ENCODE measurements at places on chromosomes 13 and 19.

- no peak for DNase-seq
Observed at GRCh38 chr13:50543782-50544181, 299.7 kb downstream of the DLEU7 start.

- no peak for DNase-seq
Observed at GRCh38 chr13:43257765-43258164, 234.4 kb downstream of the DNAJC15 start.

GRCh38 chr19:12838886-12839756, 806 bp downstream of the MAST1 start:
- no peak for DNase-seq

- no peak for DNase-seq
Observed at GRCh38 chr19:2820112-2820702, 539 bp downstream of the ZNF554 start.

GRCh38 chr13:42055500-42056085, 7.1 kb downstream of the DGKH start:
- DNase-seq, result no peak

GRCh38 chr13:83780227-83780626, 102.0 kb downstream of the SLITRK1 start:
- no peak for DNase-seq

DNA sequence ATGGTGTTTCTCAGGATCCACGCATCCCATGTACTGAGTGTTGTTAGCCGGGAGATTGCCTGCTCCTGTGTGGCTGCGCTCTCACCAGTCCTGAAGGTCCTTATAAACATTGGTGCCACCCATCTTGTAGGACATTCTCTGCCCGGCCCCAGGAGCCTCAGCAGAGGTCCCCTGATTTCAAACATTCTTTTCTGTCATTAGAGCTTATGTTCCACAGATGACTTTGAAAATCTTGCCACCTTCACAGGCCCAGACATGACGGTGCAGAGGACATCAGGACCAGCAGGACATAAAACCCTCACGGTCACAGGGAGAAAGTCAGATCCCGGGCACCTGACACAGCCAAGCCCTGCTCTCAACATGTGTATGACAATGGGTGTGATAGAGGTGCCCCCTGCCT, 33.2 kb upstream of the PEPD start:
- DNase-seq, result no peak

- DNase-seq, result no peak
Observed at GRCh38 chr19:17406046-17406886, 836 bp upstream of the BST2 start.

DNA sequence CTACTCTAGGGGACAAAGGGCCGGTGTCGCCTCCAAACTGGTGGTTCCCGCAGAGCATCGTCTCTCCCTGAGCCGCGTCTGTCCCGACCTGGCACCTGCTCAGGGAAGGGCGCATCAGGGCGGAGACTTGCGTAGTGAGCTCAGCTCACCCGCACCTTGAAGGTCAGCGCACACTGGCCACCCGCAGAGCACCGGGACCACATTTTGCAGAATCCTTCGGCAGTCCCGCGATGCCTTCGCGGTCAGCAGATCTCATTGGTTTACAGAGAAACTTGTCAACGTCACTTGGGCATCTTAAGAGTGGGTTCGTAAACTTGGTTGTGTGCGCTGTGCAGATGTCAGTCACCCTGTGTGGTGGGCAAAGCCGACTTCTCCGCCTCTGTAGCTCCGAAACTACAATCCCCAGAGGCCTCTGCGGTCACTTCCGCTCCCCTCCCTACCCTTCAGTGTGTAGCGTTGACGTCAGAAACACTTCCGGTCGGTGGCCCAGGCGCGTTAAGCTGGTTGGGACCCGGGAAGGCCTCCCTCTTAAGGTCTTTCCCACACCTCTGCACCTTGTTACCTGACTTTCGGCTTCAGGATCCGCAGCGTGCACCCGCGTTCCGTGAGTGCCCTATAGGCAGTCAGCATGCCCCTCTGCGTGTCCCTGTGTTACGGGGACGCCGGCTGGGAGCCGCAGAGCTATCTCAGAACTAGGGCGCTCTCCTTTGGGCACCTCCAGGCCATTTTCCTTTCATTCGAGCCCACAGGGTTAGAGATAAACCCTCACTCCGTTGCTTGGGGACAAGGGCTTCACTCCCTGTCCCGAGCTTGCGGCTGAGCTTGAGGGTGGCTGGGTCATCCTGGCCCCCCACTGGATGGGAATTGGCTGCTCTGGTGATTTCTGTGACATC, 36.5 kb upstream of the ZNF527 start:
- DNase-seq, result peak; percentile 93

GRCh38 chr13:48316826-48317510, 13.4 kb downstream of the RB1 start:
- no peak for DNase-seq

- DNase-seq, result no peak
Observed at GRCh38 chr13:70959035-70959775, 851.0 kb upstream of the KLHL1 start.

GRCh38 chr19:2846180-2846894, 5.1 kb downstream of the ZNF555 start:
- DNase-seq, result no peak

DNA sequence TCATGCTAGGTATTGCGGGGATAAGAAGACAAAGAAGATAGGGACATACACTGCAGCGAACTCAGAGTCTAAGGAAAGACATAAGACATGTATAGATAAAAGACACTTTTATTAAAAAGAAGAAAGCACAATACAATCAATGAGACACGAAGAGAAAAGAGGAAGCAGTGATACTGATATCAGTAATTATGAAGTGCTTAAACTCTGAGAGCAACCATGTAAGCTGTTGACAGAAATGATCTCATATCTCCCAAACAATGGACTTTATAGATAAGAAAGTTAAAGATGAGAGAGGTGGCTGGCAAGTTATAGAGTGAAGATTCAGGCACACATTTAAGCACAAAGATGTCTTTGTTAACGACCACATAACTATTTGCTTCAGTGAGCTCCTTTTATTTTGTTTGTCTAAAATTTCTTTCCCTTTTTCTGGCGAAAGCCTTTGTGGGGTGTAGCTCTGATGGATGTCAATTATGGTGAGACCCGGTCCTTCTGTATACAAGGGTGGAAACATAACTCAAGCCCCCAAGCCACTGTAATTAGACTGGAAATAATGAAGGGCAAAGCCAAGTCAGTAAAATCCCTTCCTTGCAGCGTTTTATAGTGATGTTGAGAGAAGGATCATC, 818.0 kb upstream of the SLC10A2 start:
- DNase-seq, result peak; percentile 8

- DNase-seq, result no peak
Observed at GRCh38 chr19:4229179-4229931, at the start of gene EBI3. EBI3 (plus strand) TSS chr19:4229523; CDS start chr19:4229551, 28 bp downstream.

DNA sequence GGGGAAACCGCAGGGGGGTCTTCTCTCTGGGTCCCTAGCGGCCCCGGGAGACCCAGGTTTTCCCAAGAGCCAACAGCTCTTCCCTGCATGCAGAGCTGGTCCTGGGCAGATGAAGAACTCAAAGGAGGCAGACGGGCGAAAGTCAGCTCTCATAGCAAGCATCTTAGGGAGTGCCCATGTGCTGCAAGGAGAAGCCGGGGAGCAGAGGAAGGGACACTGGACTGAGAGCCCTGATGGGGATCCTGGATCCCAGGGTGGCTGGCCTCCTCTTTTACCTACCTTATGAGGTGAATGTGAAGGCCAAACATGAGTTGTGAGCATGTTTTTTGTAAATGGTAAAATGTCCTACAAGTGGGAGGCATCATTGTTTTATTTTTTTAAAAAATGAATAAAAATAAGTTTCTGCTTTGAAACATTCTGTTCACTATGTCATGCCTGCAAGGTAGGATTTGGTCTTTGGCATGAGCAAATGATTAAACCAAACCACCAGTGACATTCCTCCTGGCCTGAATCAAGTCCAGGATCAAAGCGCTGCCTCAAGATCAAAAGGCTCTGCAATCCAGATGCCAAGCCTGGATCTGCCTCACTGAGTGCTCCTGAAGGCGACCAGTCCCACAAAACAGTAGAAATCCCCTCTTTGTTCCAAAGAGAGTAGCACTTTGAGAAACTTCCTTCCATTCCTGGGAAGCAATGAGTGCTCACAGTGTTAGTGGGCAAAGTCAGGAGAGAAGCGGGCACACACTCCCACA, 92.2 kb upstream of the SERP2 start:
- no peak for DNase-seq

DNA sequence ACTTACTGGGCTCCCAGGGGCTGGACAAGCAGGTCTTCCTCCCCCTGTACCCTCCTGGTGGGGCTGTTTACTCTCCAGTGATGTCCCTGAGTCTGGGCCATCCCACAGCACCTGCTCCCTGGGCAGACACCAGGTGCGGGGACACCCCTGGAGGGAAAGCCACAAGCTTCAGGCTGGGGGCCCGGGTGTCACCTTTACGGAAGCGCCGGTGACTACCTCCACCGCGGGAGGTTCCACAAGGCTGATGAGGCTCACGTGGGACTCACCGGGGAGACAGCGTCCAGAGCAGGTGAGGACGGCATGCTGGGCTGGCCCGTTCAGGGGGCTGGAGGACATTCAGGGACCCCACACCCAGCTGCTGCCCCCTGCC, 24.9 kb downstream of the NFILZ start:
- no peak for DNase-seq

DNA sequence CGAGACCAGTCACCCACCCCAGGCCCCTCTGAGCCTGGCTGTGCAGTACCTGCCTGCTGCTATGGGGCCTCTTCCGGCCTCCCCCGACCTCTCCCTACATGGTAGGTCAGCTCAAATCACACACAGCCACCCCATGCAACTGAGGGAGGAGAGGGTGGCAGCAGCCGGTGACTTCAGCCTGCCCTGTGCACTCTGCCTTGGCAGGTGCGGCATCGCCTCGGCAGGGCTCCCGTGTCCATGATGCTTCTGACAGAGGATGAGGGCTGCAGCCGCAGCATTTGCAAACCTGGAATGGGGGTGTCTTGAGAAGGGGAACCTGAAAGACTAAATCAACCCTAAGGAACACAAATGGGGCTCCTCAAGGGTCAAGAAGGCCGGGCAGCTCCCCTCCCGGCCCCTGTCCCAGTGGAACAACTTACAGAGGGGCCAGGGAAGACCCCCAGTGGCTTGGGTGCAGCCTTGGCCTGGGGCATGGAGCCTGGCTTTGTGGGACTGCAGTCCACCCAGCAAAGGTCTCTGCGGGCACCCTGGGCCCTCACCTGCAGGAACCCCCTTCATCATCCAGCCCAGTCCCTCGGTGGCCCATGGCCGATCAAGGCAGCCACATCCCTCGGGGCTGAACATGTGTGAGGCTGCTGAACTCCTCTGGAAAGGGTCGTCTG, 6.7 kb downstream of the TEX29 start:
- no peak for DNase-seq

DNA sequence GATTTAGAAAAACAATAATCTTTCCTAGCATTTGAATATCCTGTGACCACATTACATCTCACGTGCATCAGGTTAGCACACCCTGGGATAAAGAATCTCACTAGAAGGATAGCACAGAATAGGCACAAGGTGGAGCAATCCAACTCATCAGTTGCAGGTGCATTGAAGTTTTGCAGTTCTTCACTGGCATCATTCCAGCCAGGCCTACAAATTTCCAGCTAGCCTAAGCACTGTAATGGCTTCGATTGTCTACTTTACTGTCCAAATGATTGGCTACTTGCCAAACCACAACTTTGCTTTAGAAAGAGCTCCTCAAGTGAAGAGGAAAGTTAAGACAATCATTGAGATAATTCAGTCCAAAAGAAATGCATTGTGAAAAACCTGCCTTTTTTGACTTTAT, 89.5 kb downstream of the SPRY2 start:
- DNase-seq, result no peak

- no peak for DNase-seq
Observed at GRCh38 chr13:77516342-77516789, 19.1 kb upstream of the SCEL start.

DNA sequence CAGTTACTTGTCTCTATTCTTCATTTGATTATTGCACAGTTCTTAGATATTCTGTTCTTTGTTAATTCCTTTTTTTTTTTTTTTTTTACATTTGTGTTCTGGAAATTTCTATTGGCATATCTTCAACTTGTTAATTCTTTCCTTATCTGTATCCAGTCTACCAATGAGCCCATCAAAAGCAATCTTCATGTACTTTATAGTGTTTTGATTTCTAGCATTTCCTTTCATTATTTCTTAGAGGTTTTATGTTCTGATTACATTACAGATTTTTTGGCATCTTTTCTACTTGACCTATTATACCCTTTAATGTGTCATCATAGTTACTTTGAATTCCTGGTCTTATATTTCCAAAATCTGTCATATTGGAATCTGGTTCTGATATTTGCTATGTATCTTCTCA, 2194.8 kb downstream of the PCDH9 start:
- no peak for DNase-seq

DNA sequence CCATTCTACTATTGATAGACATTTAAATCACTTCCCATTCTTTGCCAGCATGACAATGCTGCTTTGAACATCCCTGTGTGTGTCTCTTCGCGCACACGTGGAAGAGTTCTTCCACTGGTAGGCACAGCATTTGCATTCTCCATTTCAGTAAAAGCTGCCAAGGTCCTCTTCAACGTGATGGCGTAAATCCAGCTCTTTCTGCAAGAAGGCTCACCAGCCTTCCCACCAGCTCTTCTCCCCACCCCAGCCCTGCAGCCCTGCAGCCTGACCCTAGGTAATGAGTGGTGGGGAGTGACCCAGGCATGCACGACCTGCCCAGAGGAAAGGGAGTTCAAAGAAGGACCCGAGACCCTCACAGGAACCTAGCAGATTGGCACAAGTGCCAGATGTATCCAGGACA, 31.7 kb upstream of the FFAR2 start:
- no peak for DNase-seq

- no peak for DNase-seq
Observed at GRCh38 chr13:74093691-74094090, 40.5 kb downstream of the KLF12 start.

- DNase-seq, result no peak
Observed at GRCh38 chr13:20160306-20161274, at the start of gene GJA3. GJA3 (minus strand) TSS chr13:20161052; CDS start chr13:20143288, 17,764 bp downstream.

GRCh38 chr19:15457701-15458484, 6.5 kb downstream of the RASAL3 start:
- no peak for DNase-seq

GRCh38 chr19:1001538-1002166, 1.4 kb downstream of the GRIN3B start:
- no peak for DNase-seq

- DNase-seq, result no peak
Observed at GRCh38 chr13:50075619-50076097, 60.4 kb downstream of the KCNRG start.

GRCh38 chr13:63636316-63636993, 2220.8 kb upstream of the PCDH20 start:
- no peak for DNase-seq

DNA sequence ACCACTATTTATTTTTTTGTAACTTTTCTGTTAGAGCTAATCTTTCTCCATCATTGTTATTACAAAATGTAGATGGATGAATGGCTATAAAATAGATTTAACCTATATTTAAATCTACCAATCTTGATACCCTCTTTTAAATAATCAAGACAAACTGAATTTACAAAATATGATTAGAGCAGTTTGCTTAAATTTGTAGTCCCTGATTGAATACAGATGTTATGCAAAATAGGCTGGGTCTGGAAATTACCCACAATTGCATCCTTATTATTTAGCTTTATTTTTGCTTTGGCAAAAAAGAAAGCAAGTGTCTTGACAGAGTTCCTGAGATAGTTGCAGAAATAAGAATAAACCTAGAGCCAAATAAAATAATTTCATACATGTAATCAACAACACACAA, 352.8 kb downstream of the KLF12 start:
- DNase-seq, result no peak

- no peak for DNase-seq
Observed at GRCh38 chr19:14515501-14516047, 2.6 kb downstream of the DNAJB1 start.

- DNase-seq, result no peak
Observed at GRCh38 chr13:46683676-46684260, 113.2 kb downstream of the ESD start.

GRCh38 chr19:21221693-21222092, 79.9 kb downstream of the ZNF431 start:
- no peak for DNase-seq
